NCI-H2029 treated with DMSO at 0.1 percent for 48 hours (cell line): ENCODE measurements at places on chromosomes 6 and 20.

DNA sequence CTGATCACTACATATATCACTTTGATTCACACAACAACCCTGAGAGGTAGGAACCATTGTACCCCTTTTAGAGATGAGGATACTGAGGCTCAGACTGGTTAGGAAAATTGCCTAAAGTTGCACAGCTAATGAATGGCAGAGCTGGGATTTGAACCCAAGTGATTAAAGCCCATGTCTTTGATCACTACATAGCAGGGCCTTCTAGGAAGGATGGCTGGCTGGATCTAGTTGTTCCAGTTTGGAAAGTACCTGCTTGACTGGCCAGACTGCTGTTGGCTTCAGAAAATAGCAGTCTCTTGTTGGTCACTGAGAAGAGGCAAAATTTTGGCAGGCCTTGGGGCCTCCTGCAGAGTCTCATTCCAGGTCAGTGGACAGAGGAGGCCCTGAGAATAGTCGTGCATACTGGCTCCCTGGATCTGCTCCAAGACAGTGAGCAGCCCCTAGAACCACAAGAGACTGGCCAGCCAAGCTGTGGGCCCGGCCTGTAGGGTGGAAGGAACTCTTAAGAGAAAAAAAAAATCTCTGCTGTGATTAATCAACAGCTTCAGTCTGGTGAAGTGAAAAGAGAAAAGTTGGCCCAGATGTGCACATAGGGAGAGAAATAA, 17.5 kb downstream of the PPARD start:
- no peak for DNase-seq

DNA sequence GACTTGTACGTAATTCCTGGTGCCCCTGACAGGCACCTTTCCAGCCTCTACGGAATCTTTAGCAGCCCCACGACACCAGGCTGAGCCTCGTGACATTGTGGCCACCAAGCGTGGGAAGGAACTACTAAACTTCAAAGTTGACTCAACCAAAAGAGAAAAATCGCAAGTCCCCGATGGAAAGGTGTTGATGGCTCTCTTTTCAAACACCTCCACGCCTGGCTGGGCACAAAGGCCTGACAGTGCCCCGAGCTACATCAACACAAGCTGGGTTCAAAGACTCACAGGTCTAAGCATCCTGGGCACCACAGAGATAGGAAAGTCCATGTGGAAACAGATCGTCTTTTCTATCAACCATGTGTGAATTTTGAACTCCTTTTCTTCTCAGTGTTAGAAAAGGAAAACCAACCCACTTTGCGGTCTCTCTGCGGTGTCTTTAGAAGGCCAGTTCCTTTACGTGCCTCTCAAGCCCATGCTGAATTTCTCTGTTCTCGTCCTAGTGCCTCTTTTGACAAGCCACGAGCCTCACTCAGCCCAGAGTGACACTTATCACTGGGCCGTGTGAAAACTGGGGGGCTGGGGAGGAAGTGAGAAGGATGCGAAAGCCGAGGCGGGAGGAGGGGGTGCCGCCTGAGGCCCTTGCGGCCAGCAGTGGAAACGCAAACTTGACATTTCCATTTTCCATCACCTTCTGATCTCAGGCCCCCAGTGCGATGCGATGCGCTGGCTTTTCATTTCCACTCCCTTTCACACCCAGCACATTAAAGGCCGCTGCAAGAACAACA, 59.4 kb downstream of the GFOD1 start:
- DNase-seq = no peak

- no peak for DNase-seq
These were observed 23.7 kb upstream of the ADGRF4 start for GRCh38 chr6:47674673-47675072.

- no peak for DNase-seq
These were observed 135.7 kb downstream of the SYNDIG1 start for GRCh38 chr20:24604966-24605665.
